ENCODE measurements at places on chromosomes 7 and 10.

DNA sequence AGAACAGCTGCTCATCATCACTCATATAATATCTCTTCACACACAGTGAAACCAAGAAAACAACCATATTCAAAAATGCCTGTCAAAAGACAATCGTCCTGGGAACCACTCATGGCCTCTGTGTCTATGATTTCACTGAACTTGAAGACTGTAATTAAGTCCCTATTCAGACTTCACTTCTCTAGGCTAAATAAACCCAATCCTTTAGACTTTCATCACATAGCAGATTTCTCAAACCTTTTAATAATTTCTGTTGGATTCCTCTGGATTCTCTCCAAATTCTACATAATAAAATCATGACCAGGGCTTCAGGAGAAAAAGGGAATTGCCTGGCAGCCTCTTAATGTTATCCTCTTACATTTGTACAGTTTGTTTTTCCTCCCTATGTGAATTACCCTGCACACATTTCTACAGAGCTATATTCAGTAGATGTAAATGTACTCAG is 201.1 kb downstream of the LRRN3 start:
- DNase-seq: no peak

GRCh38 chr10:30095631-30096422 is 36.4 kb upstream of the JCAD start:
- no peak for DNase-seq

DNA sequence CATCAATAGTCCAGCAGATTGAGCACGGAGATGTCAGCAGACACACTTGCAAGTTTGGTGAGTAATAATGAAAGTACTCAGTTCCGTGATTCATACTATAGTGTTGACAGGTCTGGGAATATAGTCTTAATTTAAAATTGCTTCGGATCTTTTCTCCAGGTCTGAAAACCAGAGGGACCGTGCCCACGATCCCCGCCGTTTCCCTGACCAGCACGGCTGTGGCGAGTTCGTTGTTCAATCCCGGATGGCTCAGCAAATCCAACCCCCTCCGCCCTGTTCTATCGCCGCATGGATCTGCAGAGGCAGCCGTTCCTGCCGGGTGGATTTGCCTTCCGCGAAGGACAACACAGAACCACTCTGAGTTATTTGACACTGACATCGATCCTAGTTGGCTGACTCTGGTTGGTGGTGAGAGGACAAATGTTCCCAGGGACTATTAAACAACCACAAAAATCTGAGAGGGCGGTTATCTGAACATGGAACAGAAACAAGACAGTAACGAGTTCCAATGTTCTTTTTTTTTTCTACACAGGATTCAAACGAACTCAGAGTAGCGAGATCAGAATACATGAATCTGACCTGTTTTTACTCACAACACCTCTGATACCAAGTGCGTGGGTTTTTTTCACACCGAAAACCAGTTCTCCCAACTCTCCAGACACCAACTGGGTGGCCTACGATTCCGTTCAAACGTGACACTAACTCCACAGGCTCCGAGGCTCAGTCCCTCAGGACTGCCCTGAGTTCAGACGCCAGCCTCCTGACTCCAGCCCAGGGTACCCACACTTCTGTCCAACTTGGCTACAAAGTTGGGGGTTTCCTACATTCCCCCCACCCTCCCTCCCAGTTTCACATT is 52.7 kb downstream of the RBM17 start:
- no peak for DNase-seq

DNA sequence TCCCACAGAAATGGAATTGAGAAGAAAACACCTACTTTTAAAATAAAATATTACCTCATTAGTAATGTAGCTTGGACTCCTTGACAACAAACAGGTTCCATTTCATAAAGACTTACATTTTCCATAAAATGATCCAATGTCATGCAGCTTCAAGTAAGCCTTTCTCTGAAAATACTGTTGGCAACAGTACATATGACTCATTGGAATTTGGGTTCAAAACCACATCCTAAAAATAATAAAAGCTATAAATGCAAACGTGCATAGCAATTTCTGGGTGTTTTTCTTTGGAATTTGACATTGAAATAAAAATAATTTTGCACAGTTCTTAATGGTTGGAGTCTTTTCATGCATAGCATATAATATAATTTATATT is 47.9 kb downstream of the FHIP2A start:
- DNase-seq: no peak

DNA sequence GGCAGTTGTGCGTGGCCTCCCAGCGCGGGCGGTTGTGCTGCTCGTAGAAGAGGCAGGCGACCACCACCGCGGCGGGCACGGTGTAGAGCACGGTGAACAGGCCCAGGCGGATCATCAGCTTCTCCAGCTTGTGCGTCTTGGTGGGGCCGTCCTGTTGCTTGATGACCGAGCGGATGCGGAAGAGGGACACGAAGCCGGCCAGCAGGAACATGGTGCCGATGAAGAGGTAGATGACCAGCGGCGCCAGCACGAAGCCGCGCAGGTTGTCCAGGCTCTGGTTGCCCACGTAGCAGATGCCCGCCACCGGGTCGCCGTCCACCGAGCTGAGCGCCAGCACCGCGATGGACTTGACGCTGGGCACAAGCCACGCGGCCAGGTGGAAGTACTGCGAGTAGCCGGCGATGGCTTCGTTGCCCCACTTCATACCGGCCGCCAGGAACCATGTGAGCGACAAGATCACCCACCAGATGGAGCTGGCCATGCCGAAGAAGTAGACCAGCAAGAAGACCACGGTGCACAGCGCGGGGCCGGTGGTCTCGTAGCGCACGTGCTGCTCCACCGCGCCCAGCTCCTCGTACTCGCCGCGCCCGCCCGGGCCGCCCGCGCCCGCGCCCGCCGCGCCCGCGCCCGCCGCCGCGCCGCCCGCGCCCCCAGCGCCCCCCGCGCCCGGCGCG is 2.2 kb downstream of the FZD8 start:
- DNase-seq: no peak

- no peak for DNase-seq
Observed at GRCh38 chr10:104824380-104825006, 183.4 kb downstream of the SORCS3 start.

- no peak for DNase-seq
Observed at GRCh38 chr7:126570845-126571244, 681.9 kb downstream of the GRM8 start.
